ENCODE measurements at places on chromosomes 5 and 9.

- DNase-seq = no peak
These were observed 136.1 kb downstream of the MACIR start for GRCh38 chr5:103394676-103395075.

- no peak for DNase-seq
These were observed 161.8 kb downstream of the ICE1 start for GRCh38 chr5:5584236-5584745.

GRCh38 chr5:90099099-90099498 is 310.5 kb downstream of the CETN3 start:
- DNase-seq = no peak

DNA sequence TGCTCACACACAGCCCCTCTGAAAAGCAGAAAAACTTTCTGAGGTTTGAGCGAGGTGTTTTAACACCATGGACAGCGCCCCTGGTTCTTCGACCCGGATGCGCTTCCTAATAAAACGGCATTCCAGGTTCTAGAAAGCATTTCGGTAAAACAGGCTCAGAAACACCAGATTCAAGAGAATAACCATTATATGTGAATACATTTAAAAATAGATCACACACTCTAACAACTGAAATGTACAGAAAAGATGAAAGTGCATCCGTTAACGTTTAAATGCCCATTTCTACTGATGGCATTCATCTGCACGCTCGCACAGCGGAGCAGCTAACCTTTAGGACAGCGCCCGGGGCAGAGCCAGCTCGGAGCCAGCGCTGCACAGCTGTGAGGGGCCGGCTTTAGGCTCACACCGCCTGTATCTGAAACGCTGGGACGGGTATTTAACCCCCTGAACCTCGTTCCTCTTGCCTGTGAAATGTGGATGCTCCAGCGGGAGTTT is 26.3 kb upstream of the TENT4A start:
- peak; percentile 37 for DNase-seq

GRCh38 chr5:138601444-138601843 is 26.2 kb upstream of the HSPA9 start:
- DNase-seq = no peak

GRCh38 chr5:144072518-144072927 is 97.9 kb downstream of the YIPF5 start:
- no peak for DNase-seq

GRCh38 chr9:134785325-134786108 is 95.1 kb upstream of the FCN2 start:
- DNase-seq = no peak

DNA sequence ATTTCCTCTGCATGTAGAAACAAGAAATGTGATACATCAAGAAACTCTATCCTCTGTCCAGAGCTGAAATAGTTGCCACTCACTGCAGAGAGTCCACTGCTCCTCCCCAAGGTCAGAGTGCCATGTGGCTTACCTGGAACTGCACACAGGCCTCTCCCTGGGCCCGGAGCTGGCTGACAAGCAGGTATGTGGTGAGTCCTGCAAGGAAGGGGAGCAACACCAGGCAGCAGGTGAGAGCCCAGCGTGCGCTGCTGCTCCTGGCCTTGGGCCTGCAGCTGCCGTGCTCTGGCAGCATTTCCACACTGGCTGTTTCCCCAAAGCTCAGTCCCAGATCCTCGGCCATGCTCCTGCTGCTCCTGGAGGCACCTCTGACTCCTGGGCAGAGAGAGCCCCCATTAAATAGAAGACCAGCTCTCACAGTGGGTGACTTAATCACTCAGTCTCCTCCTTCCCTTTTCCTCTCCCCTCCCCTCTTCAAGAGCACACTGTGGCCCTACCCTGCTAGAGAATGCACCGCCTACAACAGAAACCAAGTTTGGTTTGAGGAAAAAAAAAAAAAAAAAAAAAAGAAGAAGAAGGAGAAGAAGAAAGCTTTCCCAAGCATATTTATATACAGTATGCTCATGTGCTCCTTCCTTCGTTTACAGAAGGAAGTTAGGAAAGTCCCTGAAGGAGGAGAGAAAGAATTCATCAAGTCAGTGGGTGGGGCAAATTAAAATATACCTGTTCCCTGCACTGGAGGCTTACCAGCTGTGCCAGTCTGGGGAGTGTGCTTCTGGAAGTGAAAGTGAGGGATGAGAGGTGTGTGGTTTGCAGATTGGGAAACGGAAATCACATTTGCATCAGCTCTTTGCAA is at the start of gene TNFSF15:
TNFSF15 (minus strand) TSS at position 370 of the 856 bp plus-strand sequence; CDS start at position 343, 27 bp downstream.
- DNase-seq = peak; percentile 9

DNA sequence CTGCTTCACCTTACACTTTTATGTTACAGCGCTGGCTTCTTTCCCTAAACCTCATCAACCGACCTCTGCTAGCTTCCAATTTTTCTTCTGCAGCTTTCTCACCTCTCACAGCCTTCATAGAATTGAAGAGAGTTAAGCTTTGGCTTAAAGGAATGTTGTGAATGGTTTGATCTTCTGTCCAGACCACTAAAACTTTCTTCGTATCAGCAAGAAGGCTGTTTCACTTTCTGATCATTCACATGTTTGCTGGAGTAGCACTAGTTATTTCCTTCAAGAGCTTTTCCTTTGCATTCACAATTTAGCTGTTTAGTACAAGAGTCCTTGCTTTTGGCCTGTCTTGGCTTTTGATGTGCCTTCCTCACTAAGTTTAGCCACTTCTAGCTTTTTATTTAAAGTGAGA is 49.5 kb downstream of the NR3C1 start:
- DNase-seq = no peak

- DNase-seq = no peak
These were observed 62.9 kb downstream of the SHB start for GRCh38 chr9:38006163-38006562.

- no peak for DNase-seq
These were observed at the start of gene AKNA for GRCh38 chr9:114387680-114388356. Gene AKNA, minus strand, starts transcription at chr9:114387982. Its CDS starts 6,649 bp downstream, at chr9:114381333.

DNA sequence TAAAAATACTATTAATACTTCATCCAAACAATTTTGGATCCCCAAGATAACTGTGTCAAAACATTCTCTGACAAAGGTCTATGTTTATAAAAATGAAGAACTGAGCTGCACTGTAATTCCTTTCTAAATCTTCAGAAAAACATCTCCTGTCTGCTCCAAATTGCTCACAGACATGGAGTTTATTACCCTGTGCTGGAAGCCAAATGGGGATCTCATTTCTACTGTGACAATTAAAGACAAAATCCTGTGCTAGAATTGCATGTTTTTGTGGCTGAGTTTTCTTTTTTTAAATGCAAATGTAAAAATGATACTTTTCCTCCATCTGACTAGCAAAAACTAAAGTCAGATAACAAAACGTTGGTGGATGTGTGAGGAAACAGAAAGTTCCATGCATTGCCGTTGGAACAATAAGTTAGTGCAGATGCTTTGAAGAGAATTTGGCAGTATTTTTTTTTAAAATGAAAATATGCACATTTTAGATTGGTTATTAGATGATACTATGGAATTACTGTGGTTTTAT is 93.5 kb downstream of the GNA14 start:
- no peak for DNase-seq

- no peak for DNase-seq
These were observed 48.0 kb downstream of the SAR1B start for GRCh38 chr5:134584662-134585061.

- DNase-seq = no peak
These were observed 259.4 kb upstream of the MVB12B start for GRCh38 chr9:126067031-126067734.

DNA sequence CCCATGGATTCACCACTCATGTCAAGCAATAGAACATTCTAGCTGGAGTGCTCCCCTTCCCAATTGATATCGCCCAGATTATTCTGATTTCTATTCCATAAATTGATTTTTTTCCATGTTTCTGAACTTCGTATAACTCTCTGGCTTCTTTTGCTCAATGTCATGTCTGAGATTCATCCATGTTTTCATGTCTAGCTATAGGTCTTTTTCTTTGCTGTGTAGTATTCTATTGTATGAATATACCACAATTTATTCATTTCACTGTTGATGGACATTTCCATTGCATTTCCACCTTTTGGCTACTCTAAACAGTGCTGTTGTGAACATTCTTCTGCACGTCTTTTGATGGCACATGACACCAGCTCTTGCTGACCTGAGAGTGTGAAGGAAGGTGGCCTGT is 19.6 kb downstream of the PTPA start:
- no peak for DNase-seq

DNA sequence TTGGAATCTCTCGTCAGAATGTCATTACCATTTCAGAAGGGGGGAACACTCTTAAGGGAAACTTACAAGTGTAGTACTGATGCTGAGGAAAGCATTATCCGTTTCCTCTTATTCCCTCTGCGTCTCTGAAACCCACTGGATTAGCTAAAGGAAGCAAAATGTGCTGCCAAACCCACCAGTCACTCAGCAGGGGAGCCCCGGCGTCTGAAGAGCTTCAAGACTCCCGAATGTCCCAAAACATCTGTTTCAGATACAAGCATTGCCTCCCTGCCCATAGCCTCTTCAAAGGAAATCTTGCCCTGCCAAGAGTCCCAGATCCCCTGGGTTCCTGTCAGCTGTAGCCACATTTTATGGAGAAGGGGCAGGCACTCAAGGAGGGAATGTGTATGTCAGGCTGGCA is 1.0 kb upstream of the HCN1 start:
- no peak for DNase-seq

DNA sequence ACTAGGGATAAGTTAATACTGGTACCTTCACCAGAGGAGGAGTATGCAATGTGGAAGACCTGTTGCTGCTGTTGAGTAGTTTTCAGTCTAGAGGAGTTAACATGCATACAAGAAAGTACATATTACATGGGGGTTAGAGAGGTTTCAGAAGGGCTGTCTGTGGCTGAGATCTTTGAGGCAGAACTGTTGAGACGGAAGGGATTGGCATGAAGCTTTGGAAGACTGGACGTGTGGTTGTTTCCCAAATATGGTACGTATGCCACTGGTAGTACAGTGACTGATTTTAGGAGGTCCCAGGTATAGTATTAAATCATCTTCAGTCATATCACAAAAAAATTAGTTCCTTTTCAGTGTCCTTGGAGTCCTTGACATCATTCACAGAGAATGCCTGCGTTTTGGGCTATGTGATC is 17.6 kb downstream of the TNFAIP8 start:
- DNase-seq = no peak

- DNase-seq = no peak
These were observed 790.1 kb upstream of the ZNF608 start for GRCh38 chr5:125536582-125536981.

GRCh38 chr5:38250763-38251448 is 7.5 kb upstream of the EGFLAM start:
- no peak for DNase-seq

GRCh38 chr5:9194509-9194908 is 351.4 kb downstream of the SEMA5A start:
- DNase-seq = no peak

DNA sequence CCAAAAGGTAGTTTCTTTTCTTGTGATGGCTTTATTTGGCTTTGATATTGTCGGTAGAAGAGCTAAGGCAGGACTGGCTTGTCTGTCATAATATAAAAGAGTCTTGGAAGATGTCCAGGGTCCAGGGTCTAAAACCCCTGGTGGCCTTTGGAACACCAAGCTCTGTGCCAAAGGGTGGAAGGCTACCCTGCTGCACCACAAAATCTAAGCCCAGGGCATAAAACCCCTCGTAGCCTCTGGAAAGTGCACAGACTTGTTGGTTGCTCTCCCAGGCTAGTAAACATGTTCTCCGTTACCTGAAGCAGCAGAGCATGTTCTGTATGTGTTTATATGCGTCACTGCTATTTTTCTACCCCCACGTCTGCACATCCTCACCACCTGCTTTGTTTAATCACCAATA is 75.5 kb downstream of the OSTF1 start:
- no peak for DNase-seq

- no peak for DNase-seq
These were observed 471.7 kb upstream of the RORB start for GRCh38 chr9:74025402-74025925.

GRCh38 chr5:76069061-76069735 is 14.0 kb upstream of the SV2C start:
- DNase-seq = no peak

- no peak for DNase-seq
These were observed 951.9 kb upstream of the DMAC1 start for GRCh38 chr9:8751406-8751930.

GRCh38 chr5:135425641-135426040 is 21.5 kb downstream of the DCANP1 start:
- no peak for DNase-seq

- no peak for DNase-seq
These were observed 18.3 kb downstream of the MARCHF3 start for GRCh38 chr5:127011961-127012644.

- no peak for DNase-seq
These were observed 62.9 kb upstream of the IZUMO3 start for GRCh38 chr9:24608599-24608998.

- no peak for DNase-seq
These were observed 40.2 kb downstream of the NAIF1 start for GRCh38 chr9:128026773-128027541.
